ENCODE measurements at places on chromosomes 5 and 9.

DNA sequence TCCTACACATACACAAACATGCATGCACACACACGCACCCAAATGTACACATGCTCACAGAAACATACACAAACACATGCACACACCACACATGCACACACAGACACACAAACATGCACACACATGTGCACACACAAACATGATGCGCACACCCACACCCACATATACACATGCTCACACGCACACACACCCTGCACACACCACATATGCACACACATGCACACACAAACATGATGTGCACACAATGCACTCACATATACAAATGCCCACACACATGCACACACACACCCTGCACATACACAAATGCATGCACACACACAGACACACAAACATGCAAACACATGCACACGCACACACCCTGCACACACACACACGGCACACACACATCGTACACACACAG, 7.3 kb upstream of the IER5L start:
- DNase-seq = no peak

DNA sequence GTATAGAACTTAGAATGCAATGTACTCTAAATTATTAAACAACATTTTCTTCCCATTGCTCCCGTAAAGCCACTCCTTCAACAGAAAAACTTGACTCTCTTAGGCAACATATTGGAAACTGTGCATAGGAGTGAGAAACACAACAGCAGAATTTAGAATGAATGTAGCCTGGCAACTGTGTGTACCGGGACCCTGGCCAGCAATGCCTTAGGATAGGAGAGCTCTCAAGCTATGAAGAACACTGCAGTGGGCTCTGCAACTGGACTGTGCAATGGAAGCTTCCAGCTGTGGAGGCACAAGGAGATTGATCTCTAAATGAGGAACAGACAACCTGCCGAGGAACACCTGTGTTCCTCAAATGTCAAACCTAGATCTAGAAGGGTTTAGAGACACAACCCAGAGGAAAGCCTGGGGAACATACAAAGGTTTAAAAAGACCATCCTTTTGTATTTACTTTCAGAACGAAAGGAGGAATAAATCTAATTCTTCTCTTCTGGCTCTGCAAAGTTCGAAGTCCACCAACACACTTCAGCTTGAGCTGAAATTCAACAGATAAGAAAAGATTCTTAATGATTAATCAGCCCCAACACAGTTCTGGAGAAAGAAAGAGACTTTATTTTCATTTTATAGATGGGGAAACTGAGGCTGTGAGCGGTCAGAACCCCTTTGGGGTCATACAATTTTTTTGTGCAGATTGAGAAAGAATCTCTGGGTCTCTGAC, 51.5 kb upstream of the ARL15 start:
- no peak for DNase-seq

GRCh38 chr9:15617782-15618181, 64.9 kb downstream of the CCDC171 start:
- DNase-seq = no peak

GRCh38 chr5:55897206-55897894, 46.2 kb downstream of the IL31RA start:
- DNase-seq = no peak

DNA sequence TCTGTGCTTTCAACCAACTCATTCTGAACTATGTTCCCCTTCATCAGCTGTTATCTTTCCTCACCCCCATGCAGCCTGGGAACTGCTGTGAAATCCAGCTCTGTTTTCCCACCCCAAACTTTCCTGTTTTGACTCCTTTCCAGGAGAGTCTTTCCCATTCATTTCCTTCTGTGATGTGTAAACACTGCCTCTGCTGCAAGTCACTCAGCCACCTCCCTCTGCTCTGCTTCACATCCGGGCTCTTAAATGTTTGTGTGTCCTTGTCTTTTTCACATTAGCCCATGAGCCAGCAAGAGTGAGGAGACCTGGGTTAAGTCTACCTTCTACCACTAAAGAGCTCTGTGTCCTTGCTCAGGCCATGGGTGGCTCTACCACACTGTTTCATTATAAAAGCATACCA, 137.5 kb downstream of the ICE1 start:
- DNase-seq = no peak

DNA sequence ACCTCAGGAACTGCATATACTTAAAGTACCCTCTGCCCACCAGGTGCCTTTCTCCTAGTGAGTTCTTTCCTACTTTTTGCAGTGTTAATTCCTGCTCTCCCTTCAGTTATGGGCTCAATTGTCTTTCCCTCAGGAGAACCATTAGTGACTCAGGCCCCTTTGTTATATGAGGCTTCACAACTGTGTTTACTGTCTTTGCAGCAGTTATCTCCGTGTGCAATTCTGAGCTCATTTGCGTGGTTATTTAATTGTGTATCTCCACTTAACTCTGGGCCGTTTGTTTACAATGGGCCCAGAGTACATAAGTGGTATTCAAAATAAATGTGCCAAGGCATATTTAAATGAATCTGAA, 9.6 kb downstream of the FBXO38 start:
- no peak for DNase-seq

GRCh38 chr5:158724521-158725188, 375.1 kb downstream of the EBF1 start:
- no peak for DNase-seq

DNA sequence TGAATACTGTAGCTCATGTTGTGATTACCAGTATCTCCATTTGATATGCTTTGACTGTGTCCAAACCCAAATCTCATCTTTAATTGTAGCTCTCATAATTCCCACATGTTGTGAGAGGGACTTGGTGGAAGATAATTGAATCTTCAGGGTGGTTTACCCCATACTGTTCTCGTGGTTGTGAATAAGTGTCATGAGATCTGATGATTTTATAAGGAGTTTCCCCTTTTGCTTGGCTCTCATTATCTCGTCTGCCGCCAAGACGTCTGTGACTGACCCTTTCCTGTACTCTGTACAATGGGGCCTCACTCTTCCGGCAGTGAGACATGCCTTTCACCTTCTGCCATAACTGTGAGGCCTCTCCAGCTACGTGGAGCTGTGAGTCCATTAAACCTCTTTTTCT, 59.3 kb downstream of the TRIO start:
- DNase-seq = no peak

DNA sequence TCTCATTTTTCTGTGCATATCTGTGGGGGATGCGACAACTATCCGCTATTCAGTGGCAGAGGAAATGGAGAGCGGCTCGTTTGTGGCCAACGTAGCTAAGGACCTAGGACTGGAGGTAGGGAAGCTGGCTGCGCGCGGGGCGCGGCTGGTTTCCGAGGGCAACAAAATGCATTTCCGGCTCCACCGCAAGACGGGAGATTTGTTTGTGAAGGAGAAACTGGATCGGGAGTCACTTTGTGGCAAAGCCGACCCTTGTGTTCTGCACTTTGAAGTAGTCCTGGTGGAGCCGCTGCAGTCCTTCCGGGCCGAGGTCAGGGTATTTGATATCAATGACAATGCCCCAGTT, 320 bp downstream of the PCDHB1 start:
- no peak for DNase-seq

- no peak for DNase-seq
These were observed 263.6 kb upstream of the RASA1 start for GRCh38 chr5:87004101-87004500.

- DNase-seq = no peak
These were observed 91.0 kb upstream of the PUM3 start for GRCh38 chr9:2934883-2935282.

GRCh38 chr5:55638051-55638450, 74.1 kb downstream of the SLC38A9 start:
- DNase-seq = no peak

DNA sequence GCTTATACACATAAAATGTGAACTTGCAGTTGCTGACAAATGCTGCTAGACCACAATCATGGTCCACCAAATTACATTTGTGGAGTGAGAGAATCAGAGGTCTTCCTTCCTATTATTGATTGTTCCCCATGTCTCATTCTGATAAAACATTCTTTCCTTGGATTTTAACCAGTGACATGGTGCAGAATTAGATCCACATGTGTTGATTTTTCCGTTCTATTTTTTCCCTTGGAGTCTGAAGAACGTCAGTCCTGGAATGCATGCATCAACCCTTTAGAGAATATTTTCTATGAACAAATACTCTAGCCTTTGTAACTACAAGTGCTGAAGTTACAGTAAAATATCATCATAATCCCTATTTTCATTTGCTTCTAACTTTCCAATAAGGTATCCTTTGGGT, 170.7 kb upstream of the SPRY4 start:
- no peak for DNase-seq

- DNase-seq = no peak
These were observed 61.2 kb downstream of the MRPS30 start for GRCh38 chr5:44869928-44870327.

- DNase-seq = no peak
These were observed 1.4 kb downstream of the KIF20A start for GRCh38 chr5:138180183-138180782.

DNA sequence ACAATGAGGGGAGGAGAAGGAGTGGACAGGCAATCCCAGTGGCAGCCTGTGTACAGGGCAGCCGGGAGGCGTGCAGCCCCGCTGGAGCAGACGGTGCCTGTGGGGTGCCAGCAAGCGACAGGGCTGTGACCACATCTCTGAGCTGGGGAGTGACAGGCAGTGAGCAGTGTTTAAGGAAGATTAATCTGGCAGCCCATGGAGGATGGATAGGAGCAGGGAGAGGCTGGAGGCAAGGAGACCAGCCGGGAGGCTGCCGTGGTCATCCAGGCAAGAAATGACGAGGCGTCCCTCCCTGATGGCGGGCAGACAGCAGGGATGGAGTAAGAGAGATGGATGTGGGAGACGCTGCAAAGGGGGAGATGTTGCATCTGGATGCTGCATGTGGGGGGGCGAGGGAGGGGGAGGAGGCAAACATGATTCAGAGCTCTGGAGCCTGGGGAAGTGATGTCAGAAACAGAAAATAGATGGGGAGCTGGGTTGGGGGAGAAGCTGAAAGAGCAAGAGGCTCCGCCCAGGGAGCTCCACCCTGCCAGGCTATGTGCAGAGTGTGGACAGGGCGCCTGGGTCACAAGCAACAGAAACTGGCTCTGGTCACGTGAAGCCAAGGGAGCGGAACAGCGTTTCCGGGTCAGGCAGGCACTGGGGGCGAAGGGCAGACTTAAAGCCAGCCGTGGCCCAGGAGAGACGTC, 12.6 kb downstream of the UNC5A start:
- DNase-seq = no peak

GRCh38 chr9:89885156-89885555, 280.3 kb downstream of the GADD45G start:
- no peak for DNase-seq

DNA sequence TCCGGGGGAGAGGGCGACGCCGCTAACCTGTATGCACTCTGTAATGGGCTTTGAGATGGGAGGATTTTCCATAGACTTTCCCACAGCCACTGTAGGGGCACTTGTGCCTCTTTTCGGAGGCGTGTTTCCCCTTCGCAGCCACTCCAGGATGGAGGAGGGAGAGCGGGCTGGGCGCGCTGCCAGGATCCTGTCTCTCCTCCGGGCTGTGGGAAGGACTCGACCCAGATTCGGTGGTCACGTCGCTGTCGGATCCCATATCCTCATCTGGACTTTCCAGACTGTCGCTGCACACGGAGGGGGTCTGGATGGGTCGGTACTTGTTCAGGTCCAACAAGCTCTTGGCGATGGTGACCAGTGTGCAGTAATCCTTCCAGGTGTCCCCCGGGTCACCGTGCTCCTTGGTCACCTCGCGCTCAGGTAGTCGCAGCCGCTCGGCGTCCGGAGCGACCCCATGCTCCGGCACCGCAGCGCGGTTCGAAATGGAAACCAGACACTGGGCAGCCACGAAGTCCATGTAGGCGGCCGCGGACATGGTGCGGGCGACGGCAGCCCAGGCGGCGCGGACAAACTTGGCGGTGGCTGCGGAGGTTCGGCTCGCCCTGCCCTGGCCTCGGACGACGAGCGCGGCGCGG, 1.5 kb downstream of the KLF9 start:
- no peak for DNase-seq

- DNase-seq = no peak
These were observed 196.2 kb downstream of the HSPA4 start for GRCh38 chr5:133247881-133248624.

GRCh38 chr5:176538230-176538988, 1.2 kb upstream of the RNF44 start:
- no peak for DNase-seq

GRCh38 chr9:101727612-101728524, 10.6 kb downstream of the GRIN3A start:
- DNase-seq = no peak

DNA sequence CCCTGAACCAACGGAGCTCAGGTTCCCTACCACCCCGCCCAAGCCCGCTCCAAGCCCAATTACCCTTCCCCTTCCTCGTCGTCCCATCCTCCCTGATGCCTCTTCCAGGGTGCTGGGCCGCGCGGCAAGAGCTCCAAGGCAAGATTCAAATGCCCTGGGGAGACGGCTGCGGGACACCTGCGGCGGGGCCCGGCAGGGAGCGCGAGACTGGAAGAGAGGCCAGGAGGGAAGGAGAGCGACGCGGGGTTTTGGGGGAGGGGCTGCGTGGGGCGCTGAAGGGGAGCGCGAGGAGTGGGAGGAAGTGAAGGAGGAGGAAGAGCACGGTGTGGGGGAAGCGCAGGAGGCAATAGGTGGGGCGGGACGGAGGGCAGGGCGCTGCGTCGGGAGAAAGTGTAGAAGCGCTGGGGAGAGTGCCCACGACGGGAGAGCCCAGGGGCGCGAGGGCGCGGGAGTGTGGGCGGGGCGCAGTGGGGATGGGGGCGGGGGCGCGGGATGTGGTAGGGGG, 975 bp upstream of the NXNL2 start:
- DNase-seq = peak; percentile 21

GRCh38 chr5:89418407-89419085, 535.6 kb upstream of the MEF2C start:
- no peak for DNase-seq

GRCh38 chr9:93531374-93531773, 45.0 kb upstream of the PHF2 start:
- DNase-seq = no peak

DNA sequence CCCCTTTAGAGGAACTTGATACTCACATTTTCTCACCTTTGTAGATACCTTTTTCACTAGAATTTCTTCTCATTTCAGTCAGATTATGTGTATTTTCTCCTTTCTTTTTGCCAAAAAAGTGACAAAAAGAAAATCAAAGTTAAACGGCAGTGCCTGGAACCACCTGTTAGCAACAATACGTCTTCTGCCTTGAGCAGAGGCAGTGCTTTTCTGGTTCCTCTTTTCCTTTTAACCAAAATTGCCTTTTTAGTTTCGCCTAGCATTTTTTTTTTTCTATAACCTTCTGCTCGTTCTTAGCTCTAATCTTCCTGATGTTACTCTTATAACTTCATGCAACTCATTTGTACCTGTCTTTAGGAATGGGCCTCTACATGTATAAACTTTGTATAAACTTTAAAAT, 26.1 kb downstream of the SMIM32 start:
- no peak for DNase-seq

Data from stimulated activated naive CD4-positive, alpha-beta T cell (primary cell).